ENCODE measurements at places on chromosomes 6 and 20. TPM values are rescaled to one million over a fixed set of nuclear protein-coding genes. Genes with fewer than 3 reads are reported as not detected.
A peak's percentile ranks its signal among the peaks of the same experiment; 100 is the strongest.

DNA sequence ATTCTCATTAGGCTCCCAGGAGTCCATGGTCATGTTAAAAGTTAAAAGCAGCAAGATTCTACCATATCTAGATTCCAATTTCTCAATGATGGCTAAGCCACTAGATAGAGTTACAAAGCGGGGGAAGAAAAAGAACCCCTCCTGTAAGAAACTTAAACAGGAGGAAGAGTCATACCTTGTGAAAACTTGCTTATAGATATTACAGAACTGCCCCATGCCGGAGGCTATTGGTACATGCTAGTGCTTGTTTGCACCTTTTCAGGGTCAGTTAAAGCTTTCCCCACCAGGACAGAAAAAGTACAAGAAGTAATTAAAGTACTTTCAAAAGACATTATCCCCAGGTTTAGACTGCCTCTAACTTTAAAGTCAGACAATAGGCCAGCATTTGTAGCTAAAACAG is 15.5 kb upstream of the GSTA3 start:
- no peaks in the 10 kb centered on the region for H3K4me1 ChIP-seq
- peaks cover 5% of the 10 kb centered on the region for H3K27me3 ChIP-seq
- H3K27ac ChIP-seq, result no peak overlapping the region

DNA sequence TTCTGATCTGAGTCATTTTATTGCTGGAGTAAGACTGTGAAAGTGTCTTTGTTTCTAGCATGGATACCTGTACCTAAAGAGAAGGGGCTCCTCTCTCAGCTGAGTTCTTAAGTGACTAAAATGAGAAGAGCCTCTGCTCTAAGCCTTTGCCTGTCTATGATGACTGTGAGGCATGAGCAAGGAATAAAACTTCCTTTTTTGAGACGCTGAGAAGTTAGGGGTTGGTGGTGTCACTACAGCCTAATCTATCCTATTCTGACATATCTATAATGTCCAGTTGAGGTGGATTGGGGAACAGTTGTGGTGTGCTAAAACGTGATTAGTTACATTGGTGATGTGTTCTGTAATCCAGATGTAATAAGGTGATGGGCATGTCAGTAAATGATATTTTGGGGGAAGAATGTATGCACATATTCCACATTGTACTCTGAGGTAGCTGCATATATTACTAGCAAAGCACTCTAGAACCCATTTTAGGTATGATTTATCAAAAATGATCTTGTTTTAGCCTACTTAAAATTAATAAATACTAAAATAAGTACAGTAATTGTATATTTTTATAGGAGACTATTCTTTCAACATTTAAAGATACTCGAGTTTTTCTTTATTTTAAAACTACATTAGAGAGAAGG is 18.1 kb downstream of the ADGRB3 start:
- DNase-seq, result no peak
- H3K4me3 ChIP-seq, result no peak overlapping the region
- H3K27ac ChIP-seq, result no peak overlapping the region
- H3K4me1 ChIP-seq, result no peaks in the 10 kb centered on the region
- no peaks in the 10 kb centered on the region for H3K36me3 ChIP-seq

DNA sequence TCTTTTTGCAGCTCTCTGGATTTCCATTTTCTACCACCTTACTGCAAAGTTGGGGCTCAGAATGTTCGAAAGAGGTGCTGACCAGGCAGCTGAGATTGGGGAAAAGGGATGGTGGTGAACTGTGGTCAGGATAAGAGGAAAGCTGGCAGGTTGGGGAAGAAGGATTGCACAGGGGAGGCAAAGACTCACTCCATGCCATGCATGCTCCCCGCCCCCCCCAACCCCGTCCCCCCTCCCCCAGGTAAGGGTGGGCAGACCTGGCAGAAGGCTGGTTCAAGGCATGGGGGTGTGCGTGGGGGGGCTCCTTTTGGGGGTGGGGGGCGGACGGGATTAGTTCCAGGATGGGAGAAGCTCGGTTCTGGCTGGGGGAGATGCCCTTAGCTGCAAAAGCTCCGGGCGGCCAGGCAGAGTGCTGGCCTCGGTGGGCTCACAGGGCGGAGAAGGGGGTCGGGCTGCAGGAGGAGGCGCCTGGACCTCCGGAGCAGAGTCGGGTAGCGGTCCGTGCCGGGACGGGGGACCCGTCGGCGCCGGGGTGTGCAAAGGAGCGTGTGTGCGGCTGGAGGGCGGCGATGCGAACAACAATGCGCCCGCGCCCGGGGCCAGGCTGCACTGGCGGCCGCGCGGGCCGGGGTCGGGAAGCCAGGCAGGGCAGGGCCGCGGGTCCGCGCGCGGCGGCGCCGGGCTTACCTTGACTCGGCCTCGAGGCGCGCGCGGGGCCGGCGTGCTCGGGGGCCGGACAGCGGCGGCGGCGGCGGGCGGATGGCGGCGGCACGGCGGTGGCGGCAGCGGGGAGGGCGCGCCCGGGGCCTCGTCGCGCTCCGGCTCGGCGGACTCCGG is 880 bp downstream of the ADNP start:
- H3K4me1 ChIP-seq, result peaks cover 40% of the 10 kb centered on the region
- peak overlapping the region; percentile 91 for H3K27ac ChIP-seq
- no peaks in the 10 kb centered on the region for H3K27me3 ChIP-seq
- H3K36me3 ChIP-seq, result peaks cover 69% of the 10 kb centered on the region

The HRH3 gene
- not detected for total RNA-seq

DNA sequence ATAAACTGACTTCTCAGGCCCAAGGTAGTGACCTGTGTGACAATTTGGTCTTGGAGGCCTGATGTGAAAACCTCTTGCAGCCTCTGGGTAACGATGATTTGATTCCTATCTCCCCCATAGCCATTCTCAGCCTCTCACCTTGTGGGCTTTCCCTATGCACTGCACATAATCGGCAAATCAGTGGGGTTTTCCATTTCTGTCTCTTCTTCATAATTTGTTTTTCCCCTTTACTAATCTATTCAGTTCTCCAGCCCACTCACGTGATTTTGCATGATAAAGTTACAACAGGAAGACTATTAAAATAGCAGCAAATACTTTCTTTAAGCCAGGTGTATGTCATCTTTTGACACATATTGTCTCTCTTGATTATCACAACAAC is 893.7 kb downstream of the TFAP2A start:
- H3K27ac ChIP-seq, result peak overlapping the region; percentile 64
- no peak for DNase-seq
- no peaks in the 10 kb centered on the region for H3K27me3 ChIP-seq
- H3K4me3 ChIP-seq, result no peak overlapping the region
- H3K4me1 ChIP-seq, result peaks cover 3% of the 10 kb centered on the region

DNA sequence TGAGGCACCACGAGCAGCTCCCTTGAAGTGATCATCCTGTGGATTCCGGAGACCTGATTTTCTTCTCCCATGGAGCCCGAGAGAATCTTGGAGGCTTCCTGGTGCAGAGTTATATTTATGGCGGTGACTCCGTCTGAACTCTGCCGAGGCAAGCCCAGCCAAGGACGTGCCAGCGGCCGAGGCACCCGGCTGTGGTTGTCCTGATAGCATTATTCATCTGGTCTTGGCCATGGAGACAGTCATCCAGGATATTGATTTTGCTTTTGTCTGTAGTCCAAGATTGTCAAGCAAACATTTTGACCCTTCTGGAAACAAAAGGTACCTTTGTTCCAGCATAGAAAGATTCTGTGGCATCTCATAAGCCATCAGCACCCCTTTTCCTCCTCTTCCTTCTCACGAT is 163.3 kb downstream of the SCML4 start:
- no peak overlapping the region for H3K27ac ChIP-seq
- H3K4me3 ChIP-seq, result no peak overlapping the region
- peaks cover 22% of the 10 kb centered on the region for H3K27me3 ChIP-seq
- peaks cover 43% of the 10 kb centered on the region for H3K4me1 ChIP-seq
- no peak for DNase-seq

The ARHGAP40 gene
- not detected for total RNA-seq

DNA sequence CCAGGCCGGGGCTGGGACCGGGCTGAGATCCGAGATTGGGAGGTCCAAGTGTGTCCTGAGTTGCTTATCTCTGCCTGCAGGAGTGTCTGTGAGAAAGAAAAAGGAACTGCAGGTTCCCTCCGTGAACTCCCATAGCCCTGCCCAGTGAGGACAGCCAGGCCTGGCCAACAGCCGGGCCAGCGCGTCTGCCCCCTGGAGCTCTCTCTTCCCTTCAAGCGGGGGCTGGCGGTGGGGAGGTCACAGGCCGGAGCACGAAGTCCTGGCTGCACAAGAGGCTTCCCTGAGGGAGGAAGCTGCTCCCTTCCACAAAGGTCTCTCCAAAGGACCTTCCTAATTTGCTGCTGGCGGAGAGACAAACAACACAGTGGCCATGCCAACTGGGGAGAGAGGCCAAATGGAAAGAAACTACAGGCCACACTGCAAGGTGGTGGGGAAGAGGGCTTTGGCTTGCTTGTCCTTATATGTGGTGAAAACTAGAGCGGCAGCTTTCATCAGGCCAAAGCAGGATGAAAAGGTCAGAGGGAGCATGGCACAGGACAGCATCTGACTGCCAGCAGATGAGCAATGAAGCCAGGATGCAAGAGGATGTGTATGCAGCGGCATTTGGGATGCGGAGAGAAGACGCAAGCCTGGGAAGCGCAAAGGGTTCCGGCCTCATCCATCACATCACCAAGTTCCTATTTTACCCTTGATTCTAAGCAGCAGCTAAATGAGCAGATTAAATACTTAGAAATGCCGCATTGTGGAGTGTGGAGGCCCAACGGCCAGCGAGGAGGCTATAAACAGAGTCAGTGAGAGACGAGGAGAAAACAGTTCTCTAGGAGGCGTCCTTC is 260.0 kb downstream of the ERMARD start:
- DNase-seq, result no peak
- peaks cover 28% of the 10 kb centered on the region for H3K27me3 ChIP-seq
- no peaks in the 10 kb centered on the region for H3K4me1 ChIP-seq
- no peak overlapping the region for H3K27ac ChIP-seq
- H3K4me3 ChIP-seq, result no peak overlapping the region
- no peaks in the 10 kb centered on the region for H3K36me3 ChIP-seq

The PPP2R5D gene
- total RNA-seq, result 63.2 TPM

GRCh38 chr6:147161974-147162495 is 42.2 kb upstream of the STXBP5 start:
- peaks cover 5% of the 10 kb centered on the region for H3K27me3 ChIP-seq
- no peaks in the 10 kb centered on the region for H3K36me3 ChIP-seq
- no peak overlapping the region for H3K27ac ChIP-seq
- no peak for DNase-seq
- H3K4me3 ChIP-seq, result no peak overlapping the region
- H3K4me1 ChIP-seq, result peaks cover 5% of the 10 kb centered on the region

DNA sequence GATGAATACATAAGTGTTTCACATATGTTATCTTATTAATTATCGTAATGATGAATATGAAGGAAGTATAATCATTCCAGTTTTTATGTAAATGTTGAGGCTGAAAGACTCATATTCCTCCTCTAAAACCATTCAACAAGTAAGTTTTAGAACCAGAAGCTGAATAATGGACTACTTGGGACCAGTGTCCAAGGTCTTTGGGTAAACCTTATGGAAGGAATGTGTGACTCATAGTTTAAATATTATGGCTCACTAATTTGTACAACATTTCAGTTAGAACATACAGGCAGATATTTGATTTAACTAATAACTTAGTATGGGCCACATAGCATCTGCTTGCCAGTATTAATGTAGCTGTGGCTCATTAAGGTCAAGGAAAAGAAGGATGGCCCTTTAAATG is 209.6 kb downstream of the TFAP2B start:
- H3K4me3 ChIP-seq, result no peak overlapping the region
- no peaks in the 10 kb centered on the region for H3K27me3 ChIP-seq
- H3K27ac ChIP-seq, result no peak overlapping the region
- no peak for DNase-seq

GRCh38 chr6:95091823-95092436 is 485.4 kb upstream of the MANEA start:
- H3K4me3 ChIP-seq, result no peak overlapping the region
- H3K36me3 ChIP-seq, result no peaks in the 10 kb centered on the region
- H3K27me3 ChIP-seq, result no peaks in the 10 kb centered on the region
- no peaks in the 10 kb centered on the region for H3K4me1 ChIP-seq
- DNase-seq, result no peak

DNA sequence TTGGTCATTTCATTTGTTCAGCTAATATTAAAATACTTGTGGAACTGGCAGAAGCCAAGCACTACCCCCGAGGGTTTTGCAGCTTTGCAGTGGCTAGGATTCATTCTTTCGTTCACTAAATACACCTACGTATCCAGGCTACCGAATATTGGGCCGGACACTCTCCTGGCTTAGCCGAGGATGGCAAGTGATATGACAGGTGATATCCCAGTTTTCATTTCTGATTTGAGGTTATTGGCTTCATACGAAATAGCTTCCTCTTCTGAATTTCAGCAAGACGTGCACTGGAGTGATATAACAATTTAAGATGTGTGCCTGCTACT is 536 bp upstream of the MTFR2 start:
- H3K36me3 ChIP-seq, result peaks cover 59% of the 10 kb centered on the region
- peaks cover 53% of the 10 kb centered on the region for H3K4me1 ChIP-seq
- DNase-seq, result no peak
- H3K4me3 ChIP-seq, result peak overlapping the region; percentile 94

The GMDS gene
- total RNA-seq, result 36.9 TPM

The CDKN1A gene
- total RNA-seq, result 43.9 TPM

DNA sequence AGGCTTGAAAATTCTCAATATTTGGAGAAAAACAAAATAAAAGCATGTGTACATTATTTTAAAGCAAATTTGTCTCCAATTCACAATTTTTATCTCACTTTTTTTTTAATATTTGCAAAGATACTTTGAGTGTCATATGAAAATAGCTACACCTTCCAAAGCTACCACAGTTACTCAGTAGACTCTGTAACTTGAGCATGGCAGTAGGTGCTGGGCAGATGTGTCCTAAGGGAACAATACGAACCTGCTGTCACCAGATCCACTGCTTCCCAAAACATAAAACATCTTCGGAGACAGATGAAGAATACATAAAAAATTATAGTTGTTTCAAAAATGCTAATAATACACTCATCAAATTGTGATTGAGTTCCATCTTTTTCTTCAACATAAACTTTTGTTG is 10.6 kb downstream of the WDR27 start:
- H3K36me3 ChIP-seq, result peaks cover 47% of the 10 kb centered on the region
- no peaks in the 10 kb centered on the region for H3K27me3 ChIP-seq
- no peak overlapping the region for H3K4me3 ChIP-seq
- peaks cover 2% of the 10 kb centered on the region for H3K4me1 ChIP-seq

DNA sequence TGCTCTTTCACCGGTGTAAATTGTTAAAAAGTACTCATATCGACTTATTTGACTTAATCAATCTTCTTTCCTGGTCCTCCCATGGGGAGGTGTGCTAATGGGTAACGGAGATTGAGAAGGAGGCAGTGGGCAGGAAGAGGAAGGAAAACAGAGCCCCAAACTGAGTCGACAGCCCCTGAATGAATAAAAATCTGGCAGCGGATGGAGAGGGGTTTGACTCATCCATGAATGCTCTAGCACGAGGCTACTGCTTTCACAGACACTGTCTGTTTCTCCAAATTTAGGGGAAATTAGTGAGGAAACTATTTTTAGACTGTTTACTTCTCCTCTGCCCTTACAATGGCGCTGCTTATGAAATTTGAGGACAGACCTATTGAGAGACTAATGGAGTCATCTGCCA is 142.2 kb upstream of the ATXN1 start:
- no peak overlapping the region for H3K27ac ChIP-seq
- H3K36me3 ChIP-seq, result no peaks in the 10 kb centered on the region
- DNase-seq, result no peak
- H3K4me1 ChIP-seq, result no peaks in the 10 kb centered on the region
- H3K27me3 ChIP-seq, result peaks cover 40% of the 10 kb centered on the region
- no peak overlapping the region for H3K4me3 ChIP-seq

- no peaks in the 10 kb centered on the region for H3K36me3 ChIP-seq
- H3K27ac ChIP-seq, result no peak overlapping the region
- H3K4me1 ChIP-seq, result no peaks in the 10 kb centered on the region
Measured at GRCh38 chr6:85126485-85127167, 323.3 kb upstream of the NT5E start.

All from activated T-helper 2 cell treated with anti-CD3 and anti-CD28 coated beads, Interferon-gamma antibody, Interleukin-2, Interleukin-4, amounts not matched to agents 10 μg/mL and 5 μg/mL and 100 μg/mL, durations not matched to agents 14 hours and 24 hours and 36 hours (primary cell).